ENCODE measurements at places on chromosomes 3 and 15.

- DNase-seq, result no peak
Observed at GRCh38 chr3:183991403-183991802, 26.3 kb downstream of the ABCC5 start.

DNA sequence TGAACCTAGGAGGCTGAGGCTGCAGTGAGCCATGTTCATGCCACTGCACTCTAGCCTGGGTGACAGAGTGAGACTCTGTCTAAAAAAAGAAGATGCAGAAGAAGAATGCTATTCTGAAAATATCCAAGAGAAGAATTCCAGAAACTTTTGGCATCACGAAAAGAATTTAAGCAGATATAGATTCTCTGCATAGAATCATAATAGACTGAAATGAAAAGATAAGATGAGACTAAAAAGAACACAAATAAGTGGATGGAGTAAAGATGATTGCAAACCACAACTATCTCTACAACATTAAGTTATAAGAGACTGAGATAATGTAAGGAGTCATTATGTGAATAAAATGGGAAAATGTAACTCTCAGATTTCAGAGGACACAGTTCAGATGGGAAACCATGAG, 140.7 kb upstream of the TMC3 start:
- DNase-seq, result no peak

DNA sequence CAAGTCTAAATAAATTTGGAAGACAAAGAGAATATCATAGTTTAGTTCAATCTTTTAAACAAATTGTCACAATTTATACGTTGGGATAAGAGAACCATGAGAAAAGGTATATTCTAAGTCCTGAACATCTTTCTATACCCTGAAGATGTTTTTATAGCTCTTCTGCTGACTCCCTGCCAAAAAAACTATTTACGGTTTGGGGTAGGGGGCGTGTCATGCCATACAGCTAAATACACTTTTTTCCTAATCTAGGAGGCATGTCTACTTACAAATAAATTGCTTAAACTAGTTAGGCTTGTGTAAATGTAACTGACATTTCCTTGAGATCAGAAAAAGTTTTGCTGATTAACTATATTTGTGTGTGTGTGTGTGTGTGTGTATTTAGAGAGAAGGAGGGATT, 163.3 kb downstream of the PGPEP1L start:
- no peak for DNase-seq

GRCh38 chr3:81958972-81959640, 197.7 kb upstream of the GBE1 start:
- DNase-seq, result no peak

- DNase-seq, result no peak
Observed at GRCh38 chr3:176172492-176172891, 1024.8 kb downstream of the TBL1XR1 start.

DNA sequence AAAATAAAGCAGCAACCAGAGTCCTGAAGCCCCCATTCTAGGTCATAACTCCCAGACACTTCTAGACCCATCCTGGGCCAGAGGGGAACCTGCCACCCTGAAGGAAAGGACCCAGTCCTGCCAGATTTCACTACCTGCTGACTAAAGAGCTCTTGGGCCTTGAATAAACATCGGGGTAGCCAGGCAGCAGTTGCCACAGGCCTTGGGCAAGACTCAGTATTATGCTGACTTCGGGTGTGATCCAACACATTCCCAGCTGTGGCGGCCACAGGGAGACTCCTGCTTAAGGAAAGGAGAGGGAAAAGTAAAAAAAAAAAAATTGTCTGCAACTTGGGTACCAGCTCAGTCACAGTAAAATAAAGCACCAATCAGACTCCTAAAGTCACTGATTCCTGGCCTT, 23.8 kb downstream of the NEDD4 start:
- DNase-seq, result no peak

DNA sequence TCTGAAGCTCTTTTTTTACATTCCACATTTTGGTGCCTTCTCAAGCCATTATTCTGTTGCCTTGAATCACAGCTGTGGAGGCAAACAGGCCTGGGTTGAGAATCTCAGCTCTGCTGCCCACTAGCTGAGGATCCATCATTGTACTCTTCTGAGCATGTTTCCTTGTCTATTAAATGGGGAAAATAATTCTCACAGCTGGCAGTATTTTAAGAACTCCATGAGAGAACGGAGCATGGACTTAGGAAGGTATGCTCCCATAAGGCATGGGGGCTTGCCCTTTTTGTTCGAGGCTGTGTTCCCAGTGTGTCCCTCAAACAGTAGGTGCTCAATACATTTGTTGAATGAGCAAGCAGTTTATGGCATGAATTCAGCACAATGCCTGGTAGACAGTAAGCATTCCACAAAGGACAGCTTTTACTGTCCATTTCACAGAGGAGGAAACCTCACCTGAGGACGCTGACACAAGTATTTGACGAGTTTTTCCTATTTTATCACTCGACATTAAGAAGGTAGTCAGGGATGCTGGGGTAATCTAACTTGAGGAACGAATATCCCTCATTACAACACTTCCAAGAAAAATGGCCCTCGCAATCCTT, 2.1 kb upstream of the PTPRG start:
- no peak for DNase-seq

DNA sequence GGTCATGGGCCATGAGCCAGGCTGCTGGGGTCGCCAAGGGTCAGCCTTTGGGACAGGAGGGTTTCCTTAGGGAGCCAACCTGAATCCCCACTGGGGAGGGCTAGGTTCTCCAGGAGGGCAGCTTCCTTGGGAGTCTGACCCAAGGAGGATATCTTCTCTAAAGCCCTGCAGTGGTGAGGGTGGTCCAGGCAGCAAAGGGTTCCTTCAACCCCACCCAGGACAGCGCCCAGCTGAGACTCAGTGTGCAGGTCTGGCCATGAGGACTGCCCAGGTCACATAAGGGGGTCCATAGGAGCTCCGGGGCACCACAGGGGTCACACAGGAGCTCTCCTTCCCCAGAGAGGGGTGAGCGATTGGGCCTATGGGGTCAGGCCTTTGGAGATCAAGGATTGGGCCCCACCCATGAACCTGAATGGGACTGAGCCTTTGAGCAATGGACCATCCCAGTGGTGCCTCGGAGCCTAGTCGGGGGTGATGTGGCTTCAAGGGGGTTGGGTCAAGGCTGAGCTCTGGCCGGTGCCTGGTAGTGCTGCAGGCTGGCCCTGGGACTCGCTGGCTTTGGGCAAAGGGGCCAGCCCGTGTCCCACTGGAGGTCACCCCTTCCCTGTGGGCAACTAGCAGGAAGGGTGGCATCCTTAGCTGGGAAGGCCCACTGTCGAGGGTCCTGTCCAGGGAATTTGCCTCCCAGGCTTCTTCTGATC, 216.5 kb downstream of the SNRPN start:
- no peak for DNase-seq

- DNase-seq, result peak; percentile 33
Observed at GRCh38 chr3:50572158-50572557, 2.8 kb downstream of the HEMK1 start.

DNA sequence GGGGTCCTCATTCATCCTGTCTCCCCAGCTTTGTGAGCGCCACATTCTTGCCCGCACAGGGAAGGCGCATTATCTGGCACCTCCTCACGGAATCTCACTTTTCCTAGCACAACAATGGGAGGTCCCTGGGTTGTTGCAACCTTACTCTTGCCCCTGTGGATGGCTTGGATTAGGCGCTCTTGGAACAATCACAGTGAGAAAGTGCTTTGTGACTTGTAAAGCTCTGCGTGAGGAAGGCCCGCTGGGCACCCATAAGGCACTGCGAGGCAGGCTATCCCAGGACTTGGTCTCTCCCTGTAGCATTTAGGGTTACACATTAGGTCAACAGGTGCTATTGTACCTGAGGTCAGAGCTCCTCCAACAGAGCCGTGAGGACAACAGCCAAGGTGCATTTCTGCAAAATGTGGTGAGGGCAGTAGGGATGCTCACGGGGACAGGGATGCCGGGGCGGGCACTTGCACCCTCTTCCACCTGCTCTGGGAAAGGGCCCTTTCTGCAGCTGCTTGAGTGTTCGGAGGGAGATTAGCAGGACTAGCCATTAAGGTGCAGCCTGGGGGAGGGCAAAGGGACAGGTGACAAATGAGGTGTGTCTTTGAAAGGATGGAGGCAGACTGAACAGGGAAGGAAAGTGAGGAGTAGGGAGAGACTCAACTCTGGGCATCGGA, 13.9 kb upstream of the LRRC15 start:
- DNase-seq, result no peak

GRCh38 chr15:85688711-85689110, 106.0 kb downstream of the KLHL25 start:
- DNase-seq, result no peak

DNA sequence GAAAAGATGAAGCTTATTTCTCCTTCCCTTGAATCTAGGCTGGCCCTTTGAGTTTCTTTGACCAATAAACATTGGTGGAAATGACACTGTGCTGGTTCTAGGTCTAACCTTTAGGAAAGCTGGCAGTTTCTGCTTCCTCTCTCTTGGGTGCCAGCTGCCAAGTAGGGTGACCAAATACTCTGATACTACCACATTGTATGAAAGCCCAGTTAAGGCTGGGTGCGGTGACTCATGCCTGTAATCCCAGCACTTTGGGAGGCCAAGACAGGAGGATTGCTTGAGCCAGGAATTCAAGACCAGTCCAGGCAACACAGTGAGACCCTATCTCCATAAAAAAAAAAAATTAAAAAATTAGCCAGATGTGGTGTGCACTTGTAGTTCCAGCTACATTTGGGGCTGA, 320.7 kb downstream of the ZNF621 start:
- DNase-seq, result no peak

- DNase-seq, result no peak
Observed at GRCh38 chr3:46661776-46662766, 31.4 kb downstream of the ALS2CL start.

DNA sequence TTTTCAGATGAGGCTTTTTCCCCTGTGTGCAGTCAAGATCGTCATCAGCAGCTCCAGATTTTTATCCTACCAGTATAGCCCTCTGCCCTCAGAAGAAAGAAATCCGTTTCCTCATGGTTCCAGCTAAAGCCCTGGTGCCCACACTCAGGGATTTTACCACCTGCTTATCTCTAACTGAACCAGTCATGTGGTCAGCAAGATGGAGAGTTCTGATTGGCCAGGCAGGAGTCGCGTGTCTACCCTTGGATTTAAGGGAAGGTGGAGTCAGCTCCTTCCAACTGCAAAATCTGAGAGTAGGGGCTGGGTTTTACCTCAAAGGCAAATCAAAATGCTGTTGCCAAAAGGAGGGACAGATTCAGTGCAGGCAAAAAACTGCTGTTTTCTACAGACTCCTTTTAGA, 135.3 kb downstream of the LRTM1 start:
- peak; percentile 29 for DNase-seq

DNA sequence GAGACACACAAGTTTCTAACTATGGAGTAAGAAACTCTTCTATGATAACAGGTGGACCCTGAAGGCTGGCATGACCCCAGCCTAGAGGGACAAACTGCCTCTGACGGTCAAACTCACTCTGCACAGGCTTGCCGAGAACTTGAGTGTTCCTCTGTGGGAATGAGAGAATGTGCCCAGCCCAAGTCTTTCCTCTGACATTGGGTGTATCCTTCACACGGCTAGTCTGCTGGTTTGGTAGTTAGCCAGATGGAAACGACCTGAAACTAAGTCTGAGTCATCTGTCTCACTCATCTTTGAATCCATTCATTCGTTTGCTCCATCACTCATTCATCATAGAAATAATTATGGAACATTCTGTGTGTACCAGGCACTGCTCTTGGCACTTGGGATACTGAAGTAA, 198.4 kb downstream of the ATP10A start:
- DNase-seq, result no peak

DNA sequence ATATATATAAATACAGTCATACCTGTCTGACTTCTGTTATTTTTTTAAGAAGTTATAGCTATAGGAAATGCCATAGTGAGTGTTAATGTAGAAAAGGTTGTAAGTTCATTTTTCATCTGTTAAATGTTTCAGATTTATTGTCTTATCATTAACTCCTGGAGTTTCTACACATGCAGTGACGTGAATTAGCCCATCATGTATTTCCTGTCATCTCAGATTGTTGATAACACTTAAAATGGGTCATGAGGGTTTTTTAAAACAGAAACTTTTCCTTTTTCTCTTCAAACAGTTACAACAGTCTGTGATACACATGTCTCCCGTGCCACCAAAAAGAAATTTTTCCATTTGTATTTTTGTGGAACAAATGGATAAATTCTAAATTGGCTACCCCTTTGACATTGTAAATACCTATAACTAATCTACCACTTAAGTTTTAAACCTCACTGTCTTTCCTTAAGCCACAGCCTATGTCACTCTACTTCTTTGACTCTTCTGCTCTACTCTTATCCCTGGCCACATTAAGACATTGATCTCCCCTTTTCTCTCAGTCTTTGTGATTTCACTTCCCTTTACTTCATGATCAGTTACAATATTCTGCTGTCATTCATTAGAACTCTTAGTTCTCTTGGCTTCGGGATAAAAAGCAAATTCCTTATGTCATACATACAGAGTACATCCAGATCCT, 89.1 kb downstream of the NEO1 start:
- no peak for DNase-seq

GRCh38 chr3:43769097-43769884, 78.6 kb downstream of the ABHD5 start:
- peak; percentile 92 for DNase-seq

GRCh38 chr15:75718328-75718727, 5.7 kb upstream of the CSPG4 start:
- no peak for DNase-seq

- DNase-seq, result no peak
Observed at GRCh38 chr3:141941093-141941492, 64.7 kb downstream of the ATP1B3 start.

- DNase-seq, result no peak
Observed at GRCh38 chr15:46014532-46014931, 379.7 kb downstream of the SQOR start.

GRCh38 chr3:122081543-122082247, 26.5 kb downstream of the CD86 start:
- no peak for DNase-seq

DNA sequence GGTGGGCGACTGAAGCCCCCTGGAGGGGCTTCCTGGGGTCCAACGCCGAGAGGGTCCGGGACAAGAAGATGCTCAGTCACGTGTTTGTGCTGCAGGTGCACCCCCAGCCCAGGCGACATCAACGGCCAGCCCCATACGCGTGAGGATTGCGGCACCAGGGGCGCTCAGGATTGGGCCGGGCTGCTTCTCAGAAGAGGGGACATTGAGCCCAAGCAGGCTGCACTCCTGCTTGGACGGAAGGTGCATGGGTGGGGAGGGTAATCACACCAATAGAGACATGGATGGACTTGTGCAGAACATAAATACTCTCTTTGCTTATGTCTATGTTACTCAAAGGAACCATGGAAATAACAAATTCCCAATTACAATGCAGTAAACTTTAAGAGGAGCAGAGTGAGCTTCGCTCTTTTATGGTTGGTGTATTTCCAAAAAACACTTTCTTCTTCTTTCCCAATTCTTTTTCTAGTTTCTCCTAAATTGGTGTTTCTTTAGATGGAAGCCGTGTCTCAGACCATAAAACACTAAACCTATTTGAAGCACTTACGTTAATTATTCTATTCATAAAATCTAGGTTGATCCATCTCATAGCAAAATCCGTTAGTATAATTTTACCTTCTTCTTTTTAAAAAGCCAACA, 182.7 kb downstream of the GOLGA6L6 start:
- DNase-seq, result no peak

Data from SK-N-DZ (cell line).